ENCODE measurements at places on chromosomes 2 and 18.

GRCh38 chr2:171512683-171513195 lies 9.5 kb upstream of the CYBRD1 start:
- DNase-seq = no peak

DNA sequence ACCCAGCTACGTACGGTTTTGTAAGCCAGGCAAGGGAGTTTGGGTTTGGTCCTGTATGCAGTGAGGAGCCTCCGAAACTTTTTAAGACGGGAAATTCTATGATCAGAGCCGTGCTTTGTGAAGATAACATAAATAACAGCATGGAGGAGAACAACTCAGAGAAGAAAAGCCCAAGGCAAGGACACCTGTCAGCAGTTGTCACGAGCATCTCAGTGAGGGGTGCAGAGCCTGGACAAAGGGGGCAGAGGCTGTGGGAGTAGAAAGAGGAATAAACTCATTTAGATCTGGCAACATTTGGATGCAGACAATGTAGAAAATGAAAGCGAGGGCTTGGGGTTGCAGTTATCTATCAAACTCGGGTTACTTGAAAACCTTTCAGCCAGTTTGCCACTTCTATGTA lies 64.5 kb downstream of the CAVIN2 start:
- DNase-seq = no peak

GRCh38 chr2:231361701-231362554 lies 33.6 kb upstream of the B3GNT7 start:
- no peak for DNase-seq

- DNase-seq = no peak
Observed at GRCh38 chr18:39675906-39676305, 2110.3 kb upstream of the CELF4 start.

- no peak for DNase-seq
Observed at GRCh38 chr2:224817676-224818075, 101.5 kb upstream of the CCDC195 start.

DNA sequence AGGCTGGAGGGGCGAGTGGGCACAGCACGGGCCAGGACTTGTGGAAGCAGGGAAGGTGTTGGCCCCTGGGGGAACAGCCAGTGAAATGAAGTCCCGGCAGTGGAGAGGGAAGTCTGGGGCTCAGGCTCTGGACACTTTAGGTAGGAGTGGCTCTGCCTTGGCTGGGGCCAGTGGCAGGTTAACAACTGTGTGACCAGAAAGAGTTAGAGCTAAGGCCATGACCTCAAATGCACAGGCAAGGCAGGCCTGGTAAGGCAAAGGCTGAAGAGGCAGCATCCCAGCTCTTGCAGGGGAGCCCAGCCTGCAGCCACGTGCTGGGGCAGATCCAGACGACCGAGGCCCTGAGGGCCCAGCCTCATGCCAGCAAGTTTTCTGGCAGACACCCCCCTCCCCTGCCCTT lies 21.5 kb downstream of the PCARE start:
- DNase-seq = no peak

GRCh38 chr2:174593041-174593440 lies 4.6 kb downstream of the WIPF1 start:
- DNase-seq = no peak

DNA sequence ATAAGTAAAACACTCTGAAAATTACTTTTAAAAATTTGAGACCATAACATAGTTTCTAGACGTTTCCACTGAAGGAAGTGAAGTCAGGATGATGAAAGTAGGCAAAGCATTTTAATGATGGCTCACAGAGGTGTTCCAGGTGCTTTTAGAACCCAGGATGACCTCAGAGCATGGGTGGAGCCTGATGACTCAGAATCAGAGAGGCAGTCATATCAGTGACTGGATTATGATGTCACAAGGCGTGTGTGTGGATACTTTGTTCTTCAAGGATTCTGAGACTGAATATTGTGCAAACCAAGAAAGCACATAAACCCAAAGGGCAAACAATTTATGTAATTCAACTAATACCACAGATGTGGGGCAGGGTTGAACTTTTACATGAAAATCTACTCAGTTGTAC lies 208.0 kb upstream of the FBXO11 start:
- no peak for DNase-seq

DNA sequence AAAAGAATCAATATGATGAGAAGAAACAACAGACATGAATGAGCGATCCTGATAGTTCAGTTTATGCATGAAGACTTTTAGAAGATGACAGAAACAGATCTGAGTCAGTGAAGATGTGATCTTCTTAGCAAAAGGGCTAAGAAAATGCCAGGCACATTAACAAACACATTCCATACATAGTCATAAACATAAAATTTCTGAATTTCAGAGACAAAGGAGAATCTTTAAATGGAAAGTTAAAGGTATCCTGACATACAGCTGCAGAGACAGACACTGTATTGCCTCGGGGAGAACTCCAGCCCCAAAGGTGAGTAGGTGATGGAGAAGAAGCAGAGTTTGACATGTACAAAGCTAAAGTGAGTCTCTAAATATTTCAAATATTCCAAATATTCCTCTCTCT lies 40.6 kb upstream of the FN1 start:
- DNase-seq = no peak

- DNase-seq = no peak
Observed at GRCh38 chr18:4208366-4208765, 246.7 kb downstream of the DLGAP1 start.

- DNase-seq = no peak
Observed at GRCh38 chr2:132477962-132478361, 61.4 kb downstream of the GPR39 start.

DNA sequence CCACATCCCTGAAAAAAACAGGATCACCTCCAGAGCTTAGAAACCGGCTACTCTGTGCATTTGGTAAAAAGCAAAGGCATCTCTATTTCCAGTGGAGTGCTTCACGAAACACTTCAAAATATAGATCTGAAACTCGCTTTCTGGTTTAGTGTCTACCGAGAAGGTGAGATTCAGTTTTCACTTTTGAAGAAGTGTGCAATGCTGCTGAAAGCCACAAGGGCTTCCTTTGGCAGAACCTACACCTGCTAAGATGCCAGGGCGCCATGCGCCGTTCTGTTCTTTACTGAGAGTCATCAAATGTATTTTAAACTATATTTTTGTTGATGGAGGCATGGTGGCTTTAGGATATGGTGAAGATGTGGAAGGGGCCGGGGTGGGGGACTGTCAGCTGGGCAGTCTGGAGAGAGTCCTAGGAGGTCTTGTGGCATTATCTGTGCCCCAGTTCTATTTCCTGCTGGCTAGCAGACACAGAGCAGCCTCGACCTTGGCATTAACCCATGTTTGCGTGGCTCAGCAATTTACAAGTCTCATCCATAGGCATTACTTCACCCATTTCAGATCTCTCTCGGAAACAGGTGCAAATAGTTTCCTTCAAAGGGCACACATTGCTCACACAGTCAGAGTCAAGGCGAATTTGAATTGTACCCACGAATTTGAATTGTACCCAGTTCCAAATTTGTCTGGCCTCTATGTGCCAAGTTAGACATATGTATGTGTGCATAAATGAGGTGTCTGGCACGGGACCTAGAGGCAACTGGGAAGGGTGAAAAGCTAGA lies 46.7 kb upstream of the KCNF1 start:
- DNase-seq = no peak

DNA sequence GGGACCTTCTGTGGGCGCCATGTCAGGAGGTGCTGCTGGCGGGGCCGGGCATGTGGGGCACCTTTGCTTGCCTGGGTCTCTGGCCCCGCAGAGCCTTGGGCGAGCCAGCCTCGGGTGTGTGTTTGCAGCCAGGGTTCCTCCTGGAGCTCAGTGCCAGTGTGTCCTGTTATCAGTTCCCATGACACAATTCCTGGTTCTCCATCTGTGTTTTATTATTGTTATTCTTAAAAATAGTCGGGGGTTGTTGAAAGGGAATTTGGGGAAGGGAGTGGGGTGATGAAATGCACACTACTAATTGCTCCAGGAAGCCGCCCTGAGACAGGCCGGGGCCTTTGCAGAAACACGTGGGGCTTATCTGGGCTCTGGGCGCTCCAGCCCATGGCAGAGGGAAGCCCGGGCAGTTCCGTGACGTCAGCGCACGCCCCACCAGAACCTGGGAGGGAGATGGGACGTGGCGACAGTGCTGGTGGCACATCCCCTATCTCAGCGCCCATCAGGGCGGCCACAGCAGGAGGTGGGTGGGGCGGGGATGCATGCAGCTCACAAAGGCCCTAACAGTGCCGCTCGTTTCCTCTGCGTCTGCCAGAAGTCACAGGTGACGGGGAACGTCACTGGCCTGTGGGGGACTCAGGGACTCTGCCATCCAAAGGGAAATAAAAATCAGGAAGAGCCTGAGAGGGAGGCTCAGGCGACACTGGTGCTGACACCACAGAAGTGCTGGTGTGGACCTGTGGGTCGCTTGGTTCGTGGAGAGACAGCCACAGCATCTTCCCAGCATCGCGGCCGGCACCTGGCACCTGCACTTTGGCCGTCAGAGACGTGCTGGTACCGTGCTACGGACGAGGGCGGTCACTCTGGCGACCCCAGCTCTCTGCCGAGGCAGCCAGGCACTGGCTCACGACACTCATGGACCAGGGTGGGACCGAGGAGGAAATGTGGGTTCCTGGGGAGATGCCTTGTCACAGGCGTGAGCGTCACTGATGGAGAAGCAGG lies 131.0 kb downstream of the NFATC1 start:
- DNase-seq = no peak

DNA sequence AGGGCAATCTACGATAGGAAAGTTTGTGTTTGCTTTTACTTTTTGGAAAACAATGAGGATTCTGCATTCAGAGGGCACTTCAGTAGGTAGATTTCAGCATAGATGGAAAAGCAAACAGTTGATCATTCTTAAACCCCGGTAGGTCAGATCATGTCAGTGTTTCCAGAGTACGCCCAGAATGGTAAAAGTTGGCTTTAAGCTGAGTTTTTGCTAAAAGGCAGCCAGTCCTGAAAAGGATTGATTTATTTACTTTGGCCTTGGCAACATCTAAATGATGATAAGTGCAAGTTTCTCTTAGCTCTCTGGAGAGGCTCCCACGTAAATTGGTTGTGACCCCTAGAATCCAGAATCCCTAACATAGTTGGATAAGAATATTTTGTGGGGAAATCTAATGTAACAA lies 168.0 kb downstream of the DIS3L2 start:
- no peak for DNase-seq

DNA sequence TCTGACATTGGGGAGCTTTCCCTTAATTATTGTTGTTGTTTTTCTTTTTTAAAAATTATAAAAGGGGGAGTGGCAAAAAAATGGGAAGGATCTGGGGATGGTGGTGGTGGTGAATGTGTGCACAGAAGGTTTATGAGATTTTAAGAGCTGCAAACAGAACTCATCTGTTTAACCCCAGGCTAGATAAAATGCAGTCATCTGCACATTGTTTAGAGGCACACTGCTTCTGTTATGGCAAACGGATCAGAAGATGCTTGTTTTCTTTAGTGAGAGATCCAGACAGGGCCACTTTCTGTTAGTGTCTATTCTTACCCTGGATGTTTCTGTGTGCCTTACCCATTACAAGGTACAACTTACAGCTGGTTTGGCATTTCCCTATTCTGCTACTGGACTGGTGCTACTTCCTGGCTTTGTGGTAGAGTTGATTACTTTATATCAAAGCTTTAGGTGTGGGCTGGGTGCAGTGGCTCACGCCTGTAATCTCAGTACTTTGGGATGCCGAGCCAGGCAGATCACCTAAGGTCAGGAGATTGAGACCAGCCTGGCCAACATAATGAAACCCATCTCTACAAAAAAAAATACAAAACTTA lies 68.2 kb upstream of the NRP2 start:
- DNase-seq = no peak

DNA sequence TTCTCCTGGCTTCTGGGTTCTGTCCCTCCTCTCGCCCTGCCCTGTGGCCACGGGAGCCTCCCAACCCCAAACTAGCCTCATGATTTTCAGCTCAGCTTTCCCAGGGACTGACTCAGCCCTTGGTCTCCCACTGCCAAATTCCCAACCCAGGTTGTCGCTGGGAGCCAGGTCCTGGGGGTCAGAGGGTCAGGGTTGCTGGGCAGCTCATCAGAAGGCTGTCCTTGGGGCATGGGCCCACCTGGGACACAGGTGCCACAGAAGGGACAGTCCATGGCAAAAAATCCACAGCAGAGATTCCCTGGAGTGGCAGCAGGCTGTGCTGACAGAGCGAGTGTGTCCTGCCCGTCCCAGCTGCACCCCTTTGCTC lies 180.4 kb downstream of the TWIST2 start:
- no peak for DNase-seq

GRCh38 chr18:22182884-22183697 lies 13.7 kb downstream of the GATA6 start:
- no peak for DNase-seq

GRCh38 chr2:223418131-223418530 lies 184.0 kb downstream of the SCG2 start:
- no peak for DNase-seq

Measured in cerebellar nuclear complex (tissue), 1 donor.